ENCODE measurements at places on chromosomes 13 and 19.

DNA sequence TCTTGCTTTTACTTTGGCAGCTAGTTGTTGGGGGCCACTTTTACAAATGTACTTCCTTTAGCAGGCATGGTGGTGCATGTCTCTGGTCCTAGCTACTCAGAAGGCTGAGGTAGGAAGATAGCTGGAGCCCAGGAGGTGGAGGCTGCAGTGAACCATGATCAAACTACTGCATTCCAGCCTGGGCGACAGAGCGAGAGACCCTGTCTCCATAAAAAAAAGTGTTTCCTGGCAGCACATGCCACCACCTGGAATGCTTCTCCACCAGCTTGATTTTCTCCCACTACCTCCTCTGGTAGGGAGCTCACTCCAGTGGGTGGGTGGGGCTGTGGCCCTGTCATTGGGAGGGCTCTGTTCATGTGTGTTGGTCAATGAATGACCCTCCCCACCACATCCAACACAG, 12.5 kb downstream of the FZR1 start:
- DNase-seq = no peak

DNA sequence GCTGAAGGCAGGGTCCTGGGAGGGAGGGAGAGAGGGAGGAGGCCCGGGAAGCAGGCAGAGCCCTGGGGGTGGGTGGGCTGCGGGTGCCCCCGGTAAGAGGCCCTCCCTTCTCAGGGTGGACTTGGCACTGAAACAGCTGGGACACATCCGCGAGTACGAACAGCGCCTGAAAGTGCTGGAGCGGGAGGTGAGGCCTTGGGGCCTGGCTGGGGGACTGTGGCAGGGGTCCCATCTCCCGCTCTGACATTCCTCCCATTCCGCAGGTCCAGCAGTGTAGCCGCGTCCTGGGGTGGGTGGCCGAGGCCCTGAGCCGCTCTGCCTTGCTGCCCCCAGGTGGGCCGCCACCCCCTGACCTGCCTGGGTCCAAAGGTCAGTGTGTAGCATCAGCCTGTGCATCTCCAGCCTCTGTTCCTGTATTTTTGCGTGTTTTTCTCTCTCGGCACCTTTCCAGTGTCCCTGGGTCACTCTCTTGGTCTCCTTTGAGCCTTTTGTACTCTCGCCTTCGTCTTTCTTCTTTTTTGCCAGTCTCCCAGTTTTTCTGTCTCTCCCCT, 53.4 kb downstream of the TRPM4 start:
- no peak for DNase-seq

DNA sequence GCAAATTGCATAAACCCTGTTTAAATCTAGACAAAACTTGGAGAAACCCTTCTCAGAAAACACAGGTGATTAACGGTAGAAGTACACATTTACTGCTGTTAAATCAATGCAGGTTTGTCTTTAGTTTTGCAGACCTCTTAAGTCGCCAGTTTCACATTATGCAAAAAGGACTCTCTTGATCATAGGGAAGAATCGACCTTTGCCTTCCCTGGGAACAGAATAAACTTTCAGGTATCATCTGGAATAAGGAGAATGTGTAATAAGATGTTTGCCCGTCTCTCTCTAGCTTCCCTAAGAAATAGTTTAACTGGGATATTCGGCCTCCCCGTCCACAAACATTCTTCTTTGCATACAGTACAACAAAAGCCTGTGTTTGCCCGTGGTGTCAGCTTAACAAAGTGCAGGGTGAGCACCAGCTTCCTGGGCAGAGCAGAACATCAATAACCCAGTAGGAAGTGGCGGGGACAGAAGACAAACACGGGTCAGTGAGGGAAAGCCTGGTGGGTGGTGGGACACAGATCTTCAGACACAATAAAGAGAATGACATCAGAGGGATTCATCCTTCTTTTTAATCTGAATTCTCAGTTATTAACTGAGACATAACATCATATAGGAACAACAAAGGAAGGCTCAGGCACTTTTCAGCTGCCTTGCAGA, 1077.7 kb upstream of the SLC10A2 start:
- DNase-seq = no peak

DNA sequence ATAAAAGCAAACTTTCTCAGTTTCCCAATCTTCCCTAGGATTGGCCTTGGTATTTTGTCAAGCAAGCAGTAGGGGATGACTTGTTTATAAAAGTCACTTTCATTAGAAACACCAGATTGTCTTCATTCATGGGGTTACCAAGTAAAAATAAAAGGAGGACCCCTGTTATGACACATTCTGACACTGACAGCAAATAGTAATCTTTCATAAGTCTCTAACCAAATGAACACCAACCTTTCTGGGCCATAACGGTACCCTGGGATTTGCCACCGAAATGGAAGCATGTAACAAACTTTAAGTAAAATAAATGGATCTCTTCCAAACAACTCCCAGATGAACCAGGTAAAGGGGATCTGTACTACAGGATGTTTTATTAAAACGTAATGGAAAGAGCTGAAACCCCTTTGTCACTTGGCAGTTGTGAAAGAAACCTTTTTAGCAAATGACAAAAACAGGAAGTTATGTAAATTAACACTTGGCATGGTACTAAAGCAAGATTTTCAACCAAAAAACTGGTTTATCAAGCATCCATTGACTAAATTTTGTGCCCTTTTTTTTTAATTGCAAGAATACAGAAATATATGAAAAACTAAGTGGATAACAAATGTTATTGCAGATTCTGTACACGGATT, 335.6 kb downstream of the RBM26 start:
- DNase-seq = no peak

DNA sequence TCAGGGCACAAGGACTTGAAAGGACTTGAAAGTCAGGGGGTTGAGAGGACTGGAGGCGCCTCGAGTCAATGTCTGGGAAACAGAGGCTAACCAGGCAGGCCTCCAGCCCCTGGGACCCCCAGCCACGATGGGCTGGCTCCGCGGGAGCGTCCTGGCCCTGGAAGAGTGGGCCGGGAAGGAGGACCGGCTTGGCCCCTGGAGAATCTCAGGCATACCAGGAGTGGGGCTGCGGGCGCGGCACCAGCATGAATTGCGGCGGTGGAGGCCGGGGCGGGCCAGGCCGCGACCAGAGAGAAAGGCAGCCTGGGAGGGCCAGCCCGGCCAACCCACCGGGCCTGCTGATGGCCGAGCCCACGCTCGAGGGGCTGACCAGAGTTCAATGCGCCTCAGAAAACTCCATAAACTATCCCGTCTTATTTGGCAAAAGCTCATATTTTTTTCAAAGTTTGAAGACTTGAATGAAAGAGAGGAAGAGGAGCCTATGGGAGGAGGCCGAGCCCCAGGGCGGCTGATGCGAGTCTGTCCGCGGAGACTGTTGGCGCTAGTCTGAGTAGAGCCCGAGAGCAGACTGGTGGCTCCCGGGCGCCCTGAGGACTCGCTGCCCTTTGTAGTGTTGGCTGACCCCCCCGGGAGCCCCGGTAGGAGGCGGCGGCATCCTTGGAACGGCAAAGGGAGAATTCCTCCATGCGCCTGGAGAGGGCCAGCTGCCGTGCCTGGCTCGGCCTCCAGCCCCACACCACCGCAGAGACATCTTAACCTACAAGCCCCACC, 68.0 kb downstream of the MLLT1 start:
- no peak for DNase-seq

DNA sequence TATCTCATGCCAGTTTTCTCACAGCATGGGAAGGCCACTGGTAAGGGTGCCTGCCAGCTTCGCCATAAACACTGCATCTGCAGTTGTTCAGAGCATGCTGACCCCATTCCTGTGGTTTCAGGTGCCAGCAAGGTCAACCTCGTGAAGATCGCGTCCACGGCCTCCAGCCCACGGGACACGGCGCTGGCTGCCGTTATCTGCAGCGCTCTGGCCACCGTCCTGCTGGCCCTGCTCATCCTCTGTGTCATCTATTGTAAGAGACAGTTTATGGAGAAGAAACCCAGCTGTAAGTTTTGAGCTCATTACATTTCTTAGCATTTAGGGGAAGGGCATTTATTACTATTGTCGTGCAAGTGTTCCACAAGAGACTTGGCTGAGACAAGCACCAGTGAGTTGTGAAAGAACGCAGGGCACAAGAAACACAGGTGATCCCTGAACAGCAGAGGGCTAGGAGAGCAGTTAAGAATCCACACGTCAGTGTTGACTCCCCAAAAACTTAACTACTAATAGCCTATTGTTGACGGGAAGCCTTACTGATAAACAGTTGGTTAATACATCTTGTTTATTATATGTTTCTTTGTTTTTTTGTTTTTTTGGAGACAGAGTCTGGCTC, 88.8 kb downstream of the TNFRSF19 start:
- DNase-seq = no peak

GRCh38 chr19:11152318-11153062, 3.1 kb downstream of the SPC24 start:
- DNase-seq = no peak
